Omental fat pad (tissue), 4 donors: ENCODE measurements at places on chromosomes 6 and 20. TPM values are rescaled to one million over a fixed set of nuclear protein-coding genes. Genes with fewer than 3 reads are reported as not detected.

DNA sequence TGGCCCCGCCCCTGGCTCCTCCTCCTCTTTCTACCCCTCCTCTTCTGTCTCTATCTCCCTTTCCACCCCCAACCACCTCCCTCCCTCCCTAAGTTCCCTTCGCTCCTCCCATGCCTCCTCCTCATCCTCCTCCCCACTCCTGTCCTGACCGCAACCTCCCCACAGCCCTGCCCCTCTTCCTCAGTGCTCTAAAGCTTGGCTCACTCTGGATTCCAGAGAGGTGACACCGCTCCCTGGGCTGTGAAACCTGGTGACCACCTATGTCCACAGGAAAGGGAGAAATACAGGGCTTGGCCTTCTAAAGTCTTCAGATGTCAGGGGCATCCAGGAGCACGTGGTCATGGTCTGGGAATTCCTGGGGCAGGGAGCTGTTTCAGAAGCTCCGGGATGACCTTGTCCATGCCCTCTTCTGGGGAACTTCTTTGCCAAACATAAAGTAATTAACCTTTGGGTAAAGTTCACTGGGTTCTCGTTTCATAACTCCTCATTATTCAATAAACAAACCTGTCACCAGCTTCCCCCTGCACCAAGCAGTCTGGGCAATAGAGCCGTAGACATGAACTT is 345 bp upstream of the CST5 start:
- no peak for DNase-seq

- DNase-seq, result no peak
Observed at GRCh38 chr6:34143884-34144580, 1.9 kb downstream of the GRM4 start.

DNA sequence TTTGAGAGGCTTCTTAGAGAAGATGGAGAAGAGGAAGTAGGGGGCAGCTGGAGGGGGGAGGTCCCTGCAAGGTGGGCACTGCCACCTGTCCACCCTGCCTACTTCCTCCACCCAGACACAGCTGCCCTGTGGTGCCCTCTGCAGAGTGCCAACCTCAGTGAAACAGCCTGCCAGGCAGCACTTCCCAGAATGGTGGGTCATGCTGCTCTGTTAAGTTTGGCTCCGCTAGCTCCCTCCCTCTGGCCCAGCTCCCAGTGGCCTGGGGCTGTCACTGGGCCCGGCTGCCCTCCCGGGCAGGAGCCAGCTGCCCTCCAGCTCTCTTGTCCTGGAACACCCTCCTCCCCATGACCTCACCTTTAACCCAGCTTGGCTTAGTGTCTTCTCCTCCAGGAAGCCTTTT is 5.1 kb upstream of the EPB41L1 start:
- no peak for DNase-seq

DNA sequence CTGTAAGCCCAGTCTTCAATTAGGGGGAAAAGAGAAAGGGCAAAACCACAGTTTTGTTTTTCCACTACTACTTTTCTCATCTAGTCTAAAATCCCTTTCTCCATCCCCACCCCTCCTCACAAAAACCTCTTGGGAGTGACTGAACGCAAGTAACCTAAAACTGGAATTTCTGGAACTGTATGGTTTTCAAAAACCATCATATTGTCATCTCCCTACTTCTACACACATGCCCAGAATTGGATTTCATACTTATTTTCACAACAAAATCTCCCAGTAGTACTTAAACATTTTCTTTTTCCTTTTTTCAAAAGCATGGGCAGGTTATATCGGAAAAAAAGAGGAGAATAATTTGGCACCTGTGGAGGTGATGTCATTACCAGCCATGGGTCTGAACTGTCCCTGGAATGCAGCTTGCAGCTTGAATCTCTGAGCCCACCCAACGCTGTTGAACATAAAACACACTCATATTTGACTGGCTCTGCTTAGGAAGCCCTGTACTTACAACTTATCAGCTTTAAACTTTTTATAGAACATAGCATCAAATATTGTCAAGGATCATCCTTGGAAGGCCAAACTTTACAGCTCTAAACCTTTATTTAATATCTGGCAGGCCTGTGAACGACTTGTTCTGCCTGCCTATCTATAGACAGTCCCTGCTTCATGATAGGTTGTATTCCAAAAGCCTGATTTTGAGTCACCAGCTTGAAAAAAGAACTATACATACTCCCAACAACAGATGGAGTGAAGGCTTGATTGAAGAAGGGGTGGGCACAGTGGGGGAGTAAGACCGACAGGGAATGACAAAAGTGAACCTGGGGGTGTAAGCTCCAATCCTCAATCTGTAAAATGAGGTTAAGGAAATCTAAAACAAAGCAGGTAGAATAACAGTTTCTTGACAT is 59.3 kb downstream of the EPB41L2 start:
- DNase-seq, result no peak

DNA sequence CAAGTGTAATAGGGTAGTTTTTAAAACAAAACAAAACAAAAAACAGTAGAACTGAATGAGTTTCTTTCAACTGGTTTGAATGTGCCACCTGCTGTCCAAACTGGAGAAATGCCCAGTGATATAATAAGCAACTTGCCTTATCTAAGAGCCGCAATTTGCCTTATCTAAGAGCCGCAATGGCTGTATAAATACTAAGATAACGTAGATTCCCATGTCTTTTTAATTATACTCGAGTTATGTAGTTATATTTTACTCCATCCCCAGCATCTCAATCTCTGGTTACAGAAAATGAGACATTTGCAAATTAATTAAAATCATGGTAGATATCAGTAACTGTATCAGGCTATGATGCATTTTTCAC is 67.2 kb downstream of the RPP40 start:
- no peak for DNase-seq

- DNase-seq, result no peak
Observed at GRCh38 chr6:35402136-35402855, 49.8 kb upstream of the FANCE start.

GRCh38 chr20:62205618-62206387 is 14.3 kb downstream of the HRH3 start:
- no peak for DNase-seq

DNA sequence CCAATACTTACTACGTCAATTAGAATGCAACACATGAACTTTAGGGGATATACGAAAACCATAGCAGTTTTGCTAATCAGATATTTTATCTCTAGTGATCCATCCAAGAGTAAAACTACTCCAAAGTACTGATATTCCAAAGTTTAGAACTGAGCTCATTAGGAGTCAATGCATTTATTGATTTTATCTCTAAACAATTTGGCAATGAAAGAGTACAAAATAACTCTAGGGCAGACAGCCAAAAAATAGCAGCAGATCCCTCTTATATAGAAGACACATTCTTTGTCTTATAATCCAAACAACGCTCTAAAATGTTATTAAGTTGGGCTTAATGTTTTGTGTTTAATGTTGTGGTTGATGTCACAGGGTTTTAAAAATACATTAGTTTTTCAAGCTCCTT is 923.9 kb upstream of the MAN1A1 start:
- DNase-seq, result no peak

- no peak for DNase-seq
Observed at GRCh38 chr20:20711413-20711812, 1.0 kb downstream of the RALGAPA2 start.

DNA sequence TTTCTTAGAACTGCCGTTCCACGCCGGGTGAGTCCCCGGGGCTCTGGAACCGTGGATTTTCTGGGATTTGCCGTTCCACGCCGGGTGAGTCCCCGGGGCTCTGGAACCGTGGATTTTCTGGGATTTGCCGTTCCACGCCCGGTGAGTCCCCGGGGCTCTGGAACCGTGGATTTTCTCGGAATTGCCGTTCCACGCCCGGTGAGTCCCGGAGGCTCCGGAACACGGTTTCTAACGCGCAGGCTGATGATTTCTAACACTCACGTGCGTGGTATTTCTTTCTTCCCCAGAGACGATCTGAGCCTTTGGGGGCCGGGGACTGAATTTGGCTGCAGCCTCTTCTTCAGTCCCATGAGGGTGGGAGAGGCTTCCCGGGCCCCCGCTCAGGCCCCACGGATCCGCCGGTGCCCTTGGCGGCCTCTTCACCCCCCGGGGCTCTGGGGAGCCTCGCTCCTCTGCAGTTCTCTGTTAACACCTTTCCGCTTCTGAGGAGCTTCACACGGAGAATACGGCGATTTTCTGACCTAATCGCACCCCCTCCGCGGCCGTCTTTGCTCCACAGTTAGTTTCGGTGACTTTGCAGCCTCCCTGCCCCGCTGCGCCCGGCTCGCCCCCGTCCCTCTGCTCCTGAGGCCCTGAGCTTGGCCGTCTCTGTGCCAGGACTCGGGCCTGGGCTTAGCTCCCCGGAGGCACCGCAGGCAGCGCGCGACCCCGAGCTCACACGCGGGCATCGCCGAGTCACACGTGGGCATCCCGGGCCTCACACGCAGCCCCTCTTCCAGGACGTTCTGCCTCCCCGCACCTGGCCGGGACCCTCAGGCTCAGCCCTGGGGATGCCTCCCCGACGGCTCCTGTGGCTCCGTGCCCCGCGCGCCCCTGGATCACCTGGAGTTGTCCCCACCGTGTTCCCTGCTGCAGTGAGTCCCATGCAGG is 7.2 kb upstream of the KIF25 start:
- DNase-seq, result no peak

GRCh38 chr20:10642856-10643559 is 30.8 kb downstream of the JAG1 start:
- no peak for DNase-seq

DNA sequence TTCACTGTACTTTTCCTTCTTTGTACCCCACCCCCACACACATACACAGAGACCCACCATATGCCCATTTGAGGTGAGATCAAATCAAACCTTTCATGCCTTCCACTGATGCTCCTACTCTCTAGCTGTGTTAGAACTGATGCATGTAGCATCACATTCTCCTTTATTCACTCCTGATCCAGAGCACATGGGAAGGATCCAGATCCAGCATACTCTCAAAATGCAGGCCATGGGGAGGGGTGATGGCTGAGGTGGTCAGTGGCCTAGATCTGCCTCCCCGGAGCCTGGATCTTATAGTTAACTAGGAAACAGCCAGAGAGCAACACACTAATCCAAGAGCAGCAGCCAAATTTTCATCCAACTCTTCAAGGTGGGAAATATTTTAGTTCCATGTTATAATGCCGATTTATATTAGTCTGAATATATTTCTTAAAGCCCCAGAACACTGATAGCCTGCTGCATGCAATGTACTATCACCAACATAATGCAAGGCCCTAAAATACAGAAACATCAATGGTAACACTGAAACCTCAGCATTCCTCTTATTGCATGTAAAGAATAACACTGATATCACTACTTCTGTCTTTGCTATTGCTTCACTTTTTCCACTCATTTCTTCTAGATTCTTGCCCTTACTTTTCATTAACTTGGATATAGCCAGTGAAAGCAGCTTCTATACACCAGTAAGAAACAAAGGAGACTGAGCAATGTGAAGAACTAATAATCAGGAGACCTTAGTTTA is 126.8 kb upstream of the BEND6 start:
- DNase-seq, result no peak

GRCh38 chr20:25061103-25061799 is 3.3 kb upstream of the ACSS1 start:
- no peak for DNase-seq

DNA sequence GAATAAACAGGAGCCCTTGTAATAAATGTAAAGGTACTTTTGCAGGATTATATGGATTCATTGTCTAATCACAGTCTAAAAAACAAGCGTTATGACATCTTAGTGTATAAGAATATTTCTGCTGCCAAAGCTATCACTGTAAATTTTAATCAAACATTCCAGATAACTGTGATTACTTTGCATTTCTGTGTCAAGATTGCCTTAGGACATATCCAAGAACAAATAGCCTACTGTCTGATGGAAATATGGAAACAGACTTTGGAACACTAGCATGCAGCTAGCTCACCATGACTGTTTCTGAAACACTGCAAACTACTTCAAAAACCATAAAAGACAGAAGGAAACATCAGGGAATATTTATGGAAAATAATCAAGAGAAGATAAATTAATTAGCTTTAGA is 248.7 kb upstream of the ASCC3 start:
- DNase-seq, result no peak

DNA sequence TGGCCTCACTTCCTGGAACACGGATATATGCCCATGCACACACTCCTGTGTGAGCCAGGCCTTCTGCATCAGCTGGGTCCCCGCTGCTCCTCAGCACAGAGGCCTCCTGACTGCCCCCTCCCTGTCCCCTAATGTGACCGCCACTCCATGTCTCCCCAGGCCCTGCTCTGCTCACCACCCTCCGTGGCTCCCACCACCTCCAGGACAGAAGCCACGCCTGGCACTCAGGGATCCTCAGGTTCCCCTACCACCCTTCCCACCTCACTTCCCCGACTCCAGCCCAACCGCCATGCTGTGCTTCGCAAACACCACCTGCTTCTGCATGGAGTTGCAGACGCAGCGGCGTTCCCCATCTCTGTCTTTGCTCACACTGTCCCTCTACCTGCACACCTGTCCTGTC is 4.3 kb upstream of the SRC start:
- no peak for DNase-seq

- no peak for DNase-seq
Observed at GRCh38 chr20:62580052-62580451, 62.3 kb upstream of the SLCO4A1 start.

DNA sequence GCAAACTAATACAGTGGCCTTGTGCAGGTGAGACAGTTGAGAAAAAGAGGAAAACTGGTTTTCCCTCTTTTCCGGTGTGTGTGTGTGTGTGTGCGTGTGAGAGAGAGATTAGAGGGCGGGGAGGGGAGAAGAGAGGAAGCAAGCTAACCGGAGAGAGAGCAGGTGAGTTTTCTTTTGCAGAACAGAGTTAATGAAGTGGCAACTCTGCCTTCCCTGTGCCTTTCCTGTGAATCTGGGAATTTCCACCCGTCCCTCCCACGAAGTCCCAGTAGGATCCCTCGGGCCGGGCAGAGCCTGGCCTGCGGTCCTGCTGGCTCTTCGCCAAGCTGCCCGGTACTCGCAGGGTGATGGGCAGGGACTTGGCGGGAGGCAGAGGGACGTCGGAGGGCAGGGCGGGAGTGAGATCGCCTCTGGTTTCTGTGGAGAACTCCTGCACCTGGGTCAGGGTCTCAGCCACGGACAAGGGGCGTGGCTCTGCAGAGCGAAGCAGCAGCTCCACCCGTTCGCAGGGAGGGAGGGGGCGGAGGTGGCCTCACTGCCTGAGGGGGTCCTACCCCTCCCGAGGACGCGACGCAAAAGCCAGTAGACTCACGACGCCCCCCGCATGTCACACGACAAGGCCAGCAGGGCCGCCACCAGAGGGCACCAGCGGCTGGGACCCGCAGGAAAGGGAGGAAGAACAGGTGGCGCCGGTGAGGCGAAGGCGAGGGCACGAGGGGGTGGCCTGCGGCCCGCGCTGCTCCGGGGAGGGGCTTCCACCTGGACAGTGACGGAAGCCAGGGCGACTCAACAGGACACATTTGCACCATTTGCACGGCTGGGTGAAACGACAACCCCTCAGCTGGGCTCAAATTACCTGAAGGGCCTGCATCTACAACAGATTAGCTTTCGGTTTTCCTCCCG is 51.2 kb upstream of the RNF182 start:
- DNase-seq, result no peak

- DNase-seq, result no peak
Observed at GRCh38 chr6:87675004-87675681, 26.9 kb downstream of the AKIRIN2 start.

GRCh38 chr20:62543470-62544302 is 67.9 kb upstream of the GATA5 start:
- DNase-seq, result no peak

The KCNQ2 gene
- not detected for total RNA-seq

The GDAP1L1 gene
- not detected for total RNA-seq

The PGC gene
- not detected for total RNA-seq

The HLA-DRA gene
- 288 TPM for total RNA-seq

The CD40 gene
- total RNA-seq, result 25.7 TPM

The GABRR2 gene
- total RNA-seq, result 2.4 TPM
